NCI-H524 treated with DMSO at 0.1 percent for 48 hours (cell line): ENCODE measurements at places on chromosomes 2 and 18.

DNA sequence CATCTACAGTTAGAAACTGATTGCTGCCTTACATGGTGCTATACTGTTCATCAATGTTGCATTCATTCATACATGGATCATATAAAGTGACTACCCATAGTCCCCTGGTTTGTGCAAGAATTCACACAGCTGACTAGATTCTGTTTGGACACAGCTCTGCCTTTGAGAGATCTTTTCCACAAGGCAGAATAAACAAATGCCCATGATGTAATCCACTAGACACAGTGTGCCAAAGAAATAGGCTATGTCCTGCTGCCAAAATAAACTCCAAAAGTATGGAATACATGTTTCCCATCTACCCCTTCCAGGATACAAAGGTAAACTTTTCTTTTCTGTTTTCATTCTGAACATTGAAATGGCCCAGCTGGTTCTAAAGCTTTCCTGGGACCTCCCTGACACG is 269.4 kb upstream of the CHAC2 start:
- DNase-seq = no peak

GRCh38 chr18:13427354-13427753 is 208.8 kb downstream of the LDLRAD4 start:
- no peak for DNase-seq

DNA sequence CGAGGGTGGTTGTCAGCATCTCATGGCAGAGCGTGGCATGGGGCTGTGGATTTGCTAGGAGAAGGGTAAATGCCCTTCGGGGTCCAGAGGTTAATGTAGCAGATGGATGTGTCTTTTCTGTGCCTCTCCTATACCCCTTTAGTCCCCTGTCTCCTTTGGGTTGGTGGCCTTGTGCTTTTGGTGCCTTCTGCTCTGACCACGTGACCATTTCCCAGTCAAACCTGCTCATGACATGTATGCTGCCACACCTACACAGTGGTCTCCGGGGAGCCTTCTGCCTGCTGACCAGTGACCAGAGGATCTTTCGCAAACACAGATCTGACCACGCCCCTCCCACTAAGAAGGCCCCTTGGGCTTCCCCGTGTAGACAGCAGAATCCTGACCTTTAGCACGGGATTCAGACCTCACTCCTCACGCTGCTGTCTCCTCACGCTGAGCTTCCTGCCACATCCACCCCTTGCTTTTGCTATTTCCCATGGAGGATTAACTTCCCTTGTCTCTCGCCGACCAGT is 116.2 kb downstream of the ACOXL start:
- DNase-seq = no peak

- no peak for DNase-seq
These were observed 3.3 kb upstream of the HJURP start for GRCh38 chr2:233857511-233858141.

- no peak for DNase-seq
These were observed 70.4 kb downstream of the CWC22 start for GRCh38 chr2:179936654-179937053.

GRCh38 chr2:119204525-119204924 is 19.1 kb upstream of the STEAP3 start:
- no peak for DNase-seq

DNA sequence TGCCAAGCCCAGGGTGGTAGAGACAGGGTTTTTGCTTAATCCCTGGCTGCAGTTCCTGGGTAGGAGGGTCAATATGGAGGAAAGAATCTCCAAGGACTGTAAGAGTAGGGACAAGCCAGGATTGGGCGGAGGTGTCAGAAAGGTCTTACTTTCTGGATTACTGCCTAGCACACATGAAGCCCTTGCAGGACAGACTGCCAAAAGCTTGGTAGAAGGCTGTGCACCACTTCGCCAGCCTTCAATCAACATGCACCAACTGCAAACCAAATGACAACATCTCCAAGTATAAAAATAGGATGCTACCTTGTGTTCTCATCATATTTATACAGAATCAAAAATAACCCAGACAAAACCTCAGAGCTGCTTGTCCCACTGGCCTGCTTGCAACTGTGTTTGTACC is 3.7 kb downstream of the ZNF142 start:
- no peak for DNase-seq

DNA sequence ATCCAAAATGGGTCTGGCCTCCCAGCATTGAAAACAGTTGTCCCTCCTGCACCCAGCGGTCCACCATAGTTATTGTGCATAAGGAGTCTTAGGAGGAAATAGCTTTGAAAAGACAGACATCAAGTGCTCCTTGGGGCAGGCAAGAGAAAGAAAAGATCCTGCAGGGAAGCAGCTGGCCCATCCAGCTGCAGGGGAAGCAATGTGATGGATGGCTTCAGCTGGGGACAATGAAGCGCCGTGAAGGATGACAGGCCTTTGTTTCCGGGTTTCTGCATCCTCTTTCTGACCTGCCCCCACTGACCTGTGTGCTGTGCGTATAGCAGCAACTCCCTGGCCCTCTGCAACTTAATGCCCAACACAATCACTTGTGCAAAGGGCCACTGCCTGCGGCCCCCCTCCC is 142.9 kb upstream of the NCKAP5 start:
- no peak for DNase-seq

DNA sequence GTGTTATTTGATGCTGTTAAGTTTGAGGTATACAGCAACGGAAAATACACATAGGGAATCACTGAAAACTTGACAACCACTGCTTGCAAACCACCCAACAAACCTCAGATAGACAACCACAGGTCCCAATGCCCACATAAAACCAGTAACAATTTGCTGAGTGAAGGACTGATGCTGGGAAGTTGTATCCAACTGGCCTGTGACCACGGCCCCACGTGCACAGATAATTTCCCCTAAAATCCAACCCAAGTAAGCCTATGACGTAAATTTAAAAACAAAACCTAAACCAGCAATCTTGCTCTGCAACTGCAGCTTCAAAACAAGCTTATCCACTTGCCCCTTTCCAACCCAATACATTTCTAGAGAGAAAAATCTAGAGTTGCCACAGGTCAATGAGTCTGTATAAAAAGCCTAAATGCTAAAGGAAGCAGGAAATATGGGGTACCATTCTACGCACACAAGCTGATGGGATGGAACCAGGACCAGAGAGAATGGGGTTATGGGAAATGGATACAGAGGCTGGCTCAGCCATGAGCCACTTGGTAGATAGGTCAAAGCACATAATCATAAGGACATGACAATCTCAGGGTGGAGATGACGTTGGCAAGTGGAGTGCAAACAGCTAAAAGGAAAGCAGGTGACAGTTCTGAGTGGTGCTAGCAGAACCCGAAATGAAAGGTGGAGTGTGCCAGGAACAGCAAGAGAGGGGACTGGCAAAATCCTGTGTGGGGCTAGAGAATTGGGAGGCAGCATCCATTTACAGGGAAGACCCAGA is 27.8 kb upstream of the CREB1 start:
- no peak for DNase-seq
